ENCODE measurements at places on chromosomes 11 and 22.

DNA sequence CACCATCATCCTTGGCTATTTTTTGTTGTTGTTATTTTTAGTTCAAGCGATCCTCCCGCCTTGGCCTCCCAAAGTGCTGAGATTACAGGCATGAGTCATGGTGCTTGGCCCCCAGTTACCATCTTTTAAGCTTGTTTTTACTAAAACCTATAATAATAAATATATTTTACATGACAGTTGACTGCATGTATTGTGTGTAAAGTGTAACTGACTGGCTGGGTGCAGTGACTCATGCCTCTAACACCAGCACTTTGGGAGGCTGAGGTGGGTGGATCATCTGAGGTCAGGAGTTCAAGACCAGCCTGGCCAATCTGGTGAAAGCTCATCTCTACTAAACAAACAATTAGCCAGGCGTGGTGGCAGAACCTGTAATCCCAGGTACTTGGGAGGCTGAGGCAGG lies 386.2 kb downstream of the TENM4 start:
- no peak for DNase-seq

DNA sequence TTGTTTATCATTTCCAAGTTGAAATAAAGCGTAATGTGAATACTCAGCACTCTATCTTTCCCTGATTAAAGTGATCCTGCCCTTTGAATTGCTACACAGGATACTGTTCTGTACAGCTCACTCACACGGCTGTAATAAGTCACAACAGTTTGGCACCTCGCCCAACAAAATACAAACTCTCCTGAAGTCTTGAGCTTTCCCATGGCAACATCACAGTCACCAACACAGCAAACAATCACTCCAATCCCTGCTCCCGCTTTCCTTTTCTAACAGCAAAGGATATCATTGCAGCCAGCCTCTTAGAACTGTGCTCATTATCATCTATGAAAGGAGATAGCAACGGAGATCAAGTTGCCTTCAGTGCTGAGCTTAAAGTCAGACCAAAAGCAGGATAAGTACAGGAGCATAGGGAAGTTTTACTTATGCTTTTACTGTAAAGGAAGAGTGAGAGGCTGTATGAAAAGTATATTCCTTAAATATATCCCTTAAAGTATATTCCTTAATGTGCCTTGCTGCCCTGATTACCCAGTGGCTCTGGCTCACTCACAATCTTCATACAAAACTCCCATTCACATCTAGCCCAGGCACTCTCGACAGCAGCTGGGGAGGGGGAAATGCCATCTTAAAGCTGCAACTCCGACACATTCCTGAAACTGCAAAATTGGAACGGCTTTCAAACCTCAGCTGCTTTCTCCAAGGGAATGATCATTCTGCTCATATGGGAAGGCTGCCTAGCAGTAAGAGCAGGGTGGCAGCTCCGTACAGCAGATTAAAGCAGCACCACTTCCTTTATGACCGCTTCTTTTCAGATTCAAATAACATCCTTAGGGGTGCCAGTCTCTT lies 35.8 kb downstream of the MAML2 start:
- no peak for DNase-seq

DNA sequence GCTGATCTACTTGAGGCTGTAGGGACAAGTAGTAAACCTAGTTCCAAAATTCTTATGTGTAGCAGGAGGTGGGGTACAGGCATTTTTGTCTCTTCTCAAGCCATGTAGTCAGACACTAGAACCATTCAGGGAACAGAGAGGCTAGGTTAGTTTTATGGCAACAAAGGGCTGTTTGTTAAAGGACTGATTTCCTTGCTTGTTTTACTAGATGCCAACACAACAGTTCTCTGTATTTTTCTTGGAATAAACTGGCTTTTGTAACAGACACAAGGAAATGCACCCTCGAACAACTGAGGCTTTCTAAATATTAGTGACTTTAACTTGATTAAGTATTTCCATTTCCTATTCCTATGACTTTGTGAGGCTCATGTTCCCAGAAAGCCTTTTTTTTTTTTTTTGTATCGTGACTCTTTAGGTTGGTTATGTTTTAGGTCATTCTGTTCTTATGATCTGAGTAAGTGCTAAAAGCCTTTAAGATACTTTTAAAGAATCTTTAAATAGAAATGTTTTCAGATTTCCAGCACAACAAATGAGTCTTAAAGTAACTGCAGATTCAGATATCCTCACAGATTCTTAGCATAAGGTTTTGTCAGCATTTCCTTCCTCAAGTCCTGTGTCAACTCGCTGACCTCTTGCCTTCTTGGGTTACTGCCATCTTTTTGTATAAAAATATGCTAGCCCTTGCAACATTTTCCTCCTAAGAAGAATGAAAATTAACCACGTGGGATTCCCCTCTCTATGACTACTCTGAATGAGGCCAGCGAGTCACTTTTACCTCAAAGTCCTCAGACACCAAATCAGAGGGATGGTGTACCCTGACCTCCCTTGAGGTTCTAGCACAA lies 92.5 kb downstream of the CCDC83 start:
- DNase-seq = no peak

DNA sequence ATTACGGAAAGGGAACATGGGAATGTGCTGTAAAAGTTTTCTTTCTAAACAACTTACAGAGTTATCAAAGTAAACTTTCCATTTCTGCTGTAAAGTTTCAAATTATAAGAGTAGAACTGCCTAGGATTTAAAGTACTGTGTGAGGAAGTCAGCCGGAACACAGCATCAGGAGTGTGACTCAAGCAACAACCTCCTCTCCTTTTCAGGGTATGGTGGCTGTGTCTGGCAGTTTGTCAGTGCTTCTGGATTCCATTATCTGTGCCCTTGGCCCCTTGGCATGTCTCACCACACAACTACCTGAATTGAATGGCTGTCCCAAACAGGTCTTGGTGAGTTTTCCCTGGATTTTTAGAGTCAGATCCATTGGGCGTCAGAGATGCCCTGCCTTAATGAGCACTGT lies 6.9 kb upstream of the TOM1 start:
- no peak for DNase-seq
